ENCODE measurements at places on chromosomes 16 and 17.

DNA sequence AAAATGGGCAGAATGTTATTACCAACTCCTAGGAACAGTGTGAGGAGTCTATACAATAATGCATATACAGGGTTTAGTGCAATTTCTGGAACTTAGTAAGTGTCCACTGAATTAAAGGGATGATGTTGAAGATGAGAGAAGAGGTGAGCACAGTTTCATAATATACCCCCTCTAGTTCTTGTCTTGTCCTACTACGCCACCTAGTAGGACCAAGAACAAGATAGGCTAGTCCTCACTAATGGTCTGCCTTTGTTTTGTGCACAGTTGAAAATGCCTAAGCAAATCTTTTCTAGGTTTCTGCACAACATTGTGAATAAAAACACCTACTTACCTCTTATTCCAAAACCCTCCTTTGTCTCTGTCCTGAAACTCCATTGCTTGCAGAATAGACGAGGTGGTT lies 670.2 kb downstream of the CDH8 start:
- no peak for DNase-seq

GRCh38 chr17:48307814-48308411 lies 122.1 kb downstream of the SKAP1 start:
- DNase-seq, result peak; percentile 10

- DNase-seq, result no peak
Measured at GRCh38 chr17:48368352-48368908, 61.6 kb downstream of the SKAP1 start.

DNA sequence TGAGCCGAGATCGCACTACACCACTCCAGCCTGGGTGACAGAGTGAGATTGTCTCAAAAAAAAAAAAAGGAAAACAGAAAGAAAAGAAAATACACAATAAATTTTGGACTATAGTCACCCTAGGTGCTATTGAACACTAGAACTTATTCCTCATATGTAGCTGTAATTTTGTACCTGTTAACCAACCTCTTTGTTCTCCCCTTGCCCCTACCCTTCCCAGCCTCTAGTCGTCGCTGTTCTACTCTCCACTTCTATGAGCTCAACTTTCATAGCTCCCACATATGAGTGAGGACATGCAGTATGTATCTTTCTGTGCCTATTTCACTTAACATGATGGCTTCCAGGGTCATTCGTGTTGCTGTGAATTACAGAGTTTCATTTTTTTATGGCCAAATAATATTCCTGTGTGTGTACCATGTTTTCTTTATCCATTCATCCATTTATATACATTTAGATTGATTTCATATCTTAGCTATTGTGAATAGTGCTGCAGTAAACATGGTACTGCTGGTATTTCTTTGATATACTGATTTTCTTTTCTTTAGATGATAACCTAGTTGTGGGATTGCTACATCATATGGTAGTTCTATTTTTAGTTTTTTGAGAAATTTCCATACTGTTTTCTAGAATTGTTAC lies 28.3 kb downstream of the VPS35L start:
- DNase-seq, result no peak

- no peak for DNase-seq
Measured at GRCh38 chr16:55817236-55817912, 15.5 kb downstream of the CES1 start.

All from activated CD4-positive, CD25-positive, alpha-beta regulatory T cell (primary cell).